ENCODE measurements at places on chromosomes 4 and X. TPM values are rescaled to one million over a fixed set of nuclear protein-coding genes. Genes with fewer than 3 reads are reported as not detected.

The ANK2 gene
- 190 TPM for total RNA-seq

DNA sequence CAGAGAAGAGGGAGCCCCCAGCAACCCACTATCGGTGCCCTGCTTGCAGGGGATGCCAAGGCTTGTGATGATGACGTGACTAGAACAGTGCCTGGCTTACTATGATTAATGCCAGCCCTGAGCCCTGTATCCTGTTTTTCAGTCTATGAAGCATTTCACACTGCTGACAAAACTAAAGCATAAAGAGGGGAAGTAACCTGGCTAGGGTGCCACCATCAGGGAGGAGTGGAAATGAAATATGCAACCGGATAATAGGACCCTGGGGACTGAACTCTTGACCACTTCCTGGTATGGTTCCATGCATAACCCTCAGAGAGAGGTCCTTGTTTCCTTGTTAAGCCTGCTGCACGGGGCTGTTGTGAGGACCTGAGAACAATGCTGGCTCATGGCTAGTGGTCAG lies 50.3 kb downstream of the MED28 start:
- H3K27ac ChIP-seq = no peak overlapping the region
- no peaks in the 10 kb centered on the region for H3K36me3 ChIP-seq
- H3K4me1 ChIP-seq = no peaks in the 10 kb centered on the region
- H3K27me3 ChIP-seq = no peaks in the 10 kb centered on the region
- H3K4me3 ChIP-seq = no peak overlapping the region
- DNase-seq = no peak

DNA sequence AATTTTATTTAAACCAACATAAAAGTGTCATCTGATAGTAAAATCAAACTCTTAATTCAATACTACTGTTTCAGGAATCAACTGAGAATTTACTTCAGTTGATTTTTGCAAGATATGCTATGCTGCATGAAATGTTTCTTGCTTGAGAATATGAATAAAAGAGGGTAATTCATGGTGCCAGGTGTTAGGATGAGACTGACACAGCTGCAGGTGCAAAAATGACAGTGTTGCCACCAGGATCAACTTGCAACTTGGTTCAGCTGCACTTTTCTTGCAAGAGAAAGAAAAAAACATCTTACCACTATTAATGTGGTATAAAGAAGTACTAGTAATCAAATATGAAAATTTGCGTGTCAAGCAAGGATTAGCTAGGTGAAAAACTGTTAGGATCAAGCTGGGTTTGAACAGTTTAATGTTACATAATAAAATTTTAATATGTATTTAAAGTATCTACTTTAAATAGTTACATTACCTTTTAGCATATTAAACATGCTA lies 49.7 kb downstream of the CHIC2 start:
- peaks cover 4% of the 10 kb centered on the region for H3K36me3 ChIP-seq
- H3K27me3 ChIP-seq = no peaks in the 10 kb centered on the region
- H3K27ac ChIP-seq = no peak overlapping the region
- H3K4me1 ChIP-seq = peaks cover 12% of the 10 kb centered on the region

- no peak overlapping the region for H3K4me3 ChIP-seq
- no peaks in the 10 kb centered on the region for H3K36me3 ChIP-seq
- H3K27me3 ChIP-seq = no peaks in the 10 kb centered on the region
- H3K27ac ChIP-seq = no peak overlapping the region
- H3K4me1 ChIP-seq = peaks cover 8% of the 10 kb centered on the region
Measured at GRCh38 chr4:78091534-78091933, 34.4 kb downstream of the FRAS1 start.

DNA sequence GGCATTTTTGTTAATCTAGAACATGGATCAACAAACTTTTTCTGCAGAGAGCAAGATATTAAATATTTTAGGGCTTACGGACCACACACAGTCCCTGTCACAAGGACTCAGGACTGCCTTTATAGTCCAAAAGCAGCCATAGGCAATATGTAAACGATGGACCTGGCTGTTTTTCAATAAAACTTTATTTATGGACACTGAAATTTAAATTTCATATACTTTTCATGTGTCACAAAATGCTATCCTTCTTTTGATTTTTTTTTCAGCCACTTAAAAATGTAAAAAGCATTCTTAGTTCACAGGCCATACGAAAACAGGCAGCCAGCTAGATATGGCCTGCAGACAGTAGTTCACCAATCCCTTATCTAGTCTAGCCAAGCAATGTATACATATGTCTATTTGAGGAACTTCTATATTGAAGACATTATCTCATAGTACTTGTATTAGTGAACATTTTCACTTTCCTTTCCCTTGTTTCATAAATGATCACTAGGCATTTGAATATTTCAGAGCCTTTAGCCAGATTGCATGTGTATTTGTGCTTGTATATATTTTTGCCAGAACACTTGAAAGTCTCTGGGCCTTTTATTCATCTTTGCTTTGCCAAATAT lies 350.9 kb downstream of the RPA4 start:
- no peak for DNase-seq
- no peak overlapping the region for H3K27ac ChIP-seq
- H3K4me1 ChIP-seq = no peaks in the 10 kb centered on the region
- no peak overlapping the region for H3K4me3 ChIP-seq

DNA sequence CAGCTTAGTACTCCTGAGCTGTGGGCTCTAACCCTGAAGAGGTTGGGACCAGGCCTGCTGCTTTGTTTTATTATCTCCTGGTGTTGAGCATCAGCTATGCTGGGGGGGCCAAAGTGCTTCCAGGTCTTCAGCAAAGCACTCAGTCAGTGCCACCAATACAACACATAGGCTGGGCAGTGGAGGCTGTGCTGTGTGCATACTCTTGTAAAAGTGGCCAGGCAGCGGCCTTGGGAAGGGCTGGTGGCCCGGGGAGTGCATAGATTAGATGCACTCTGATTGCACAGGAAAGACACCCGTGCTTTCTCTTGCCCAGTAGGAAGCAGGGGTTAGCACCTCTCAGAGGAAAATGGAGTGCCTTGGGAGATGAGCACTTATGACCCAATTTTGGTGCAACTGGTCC lies 534.0 kb downstream of the ARAP2 start:
- no peak overlapping the region for H3K27ac ChIP-seq
- H3K27me3 ChIP-seq = no peaks in the 10 kb centered on the region
- no peaks in the 10 kb centered on the region for H3K4me1 ChIP-seq
- no peaks in the 10 kb centered on the region for H3K36me3 ChIP-seq
- no peak overlapping the region for H3K4me3 ChIP-seq

Data from cardiac muscle cell (in vitro differentiated cells and primary cell).